Nucleus accumbens (tissue), 56 donors: ENCODE measurements at places on chromosomes 3 and 15.

DNA sequence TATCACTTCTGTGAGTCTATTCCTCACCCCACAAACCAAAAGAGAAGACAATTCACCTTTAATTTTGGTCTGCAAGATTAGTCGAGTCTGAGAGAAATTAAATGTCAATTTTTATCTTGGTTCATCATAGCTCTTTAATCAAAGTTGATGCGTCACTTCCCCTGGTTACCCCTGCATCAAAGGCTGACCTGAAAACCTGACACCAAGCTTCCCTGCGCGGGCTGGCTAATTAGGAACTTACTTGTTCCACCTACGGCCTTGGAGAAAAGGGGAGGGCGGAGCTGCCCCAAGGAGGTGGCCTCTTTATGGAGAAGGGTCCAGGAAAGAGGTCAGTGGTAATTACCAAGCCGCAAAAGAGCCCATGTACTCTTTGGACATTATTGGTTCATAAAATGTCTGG lies 218.4 kb downstream of the ARRDC4 start:
- no peak for DNase-seq

GRCh38 chr3:175111036-175111435 lies 251.9 kb downstream of the NAALADL2 start:
- DNase-seq = no peak

- no peak for DNase-seq
These were observed 3.2 kb downstream of the SETD5 start for GRCh38 chr3:9400616-9401015.

- no peak for DNase-seq
These were observed 2.9 kb upstream of the RPS17 start for GRCh38 chr15:82543160-82543559.

- DNase-seq = no peak
These were observed 45.1 kb downstream of the MUC4 start for GRCh38 chr3:195766671-195767070.

- no peak for DNase-seq
These were observed 9.2 kb upstream of the EIF2B5 start for GRCh38 chr3:184126006-184126405.

DNA sequence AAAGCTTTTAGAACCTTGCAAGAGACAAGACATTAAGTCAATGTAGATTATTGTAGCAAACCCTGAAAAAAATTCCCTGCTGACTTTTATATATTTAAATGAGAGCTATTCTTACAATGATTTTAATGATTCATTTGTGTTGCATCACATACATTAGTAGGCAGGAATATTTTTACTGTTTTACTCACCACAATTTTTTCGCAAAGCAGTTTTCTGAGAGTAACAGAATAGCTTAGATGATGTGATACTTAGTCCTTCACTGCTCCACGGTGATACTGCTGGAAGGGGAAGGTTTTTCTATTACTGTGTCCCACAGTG lies 43.9 kb upstream of the CLRN1 start:
- DNase-seq = no peak

DNA sequence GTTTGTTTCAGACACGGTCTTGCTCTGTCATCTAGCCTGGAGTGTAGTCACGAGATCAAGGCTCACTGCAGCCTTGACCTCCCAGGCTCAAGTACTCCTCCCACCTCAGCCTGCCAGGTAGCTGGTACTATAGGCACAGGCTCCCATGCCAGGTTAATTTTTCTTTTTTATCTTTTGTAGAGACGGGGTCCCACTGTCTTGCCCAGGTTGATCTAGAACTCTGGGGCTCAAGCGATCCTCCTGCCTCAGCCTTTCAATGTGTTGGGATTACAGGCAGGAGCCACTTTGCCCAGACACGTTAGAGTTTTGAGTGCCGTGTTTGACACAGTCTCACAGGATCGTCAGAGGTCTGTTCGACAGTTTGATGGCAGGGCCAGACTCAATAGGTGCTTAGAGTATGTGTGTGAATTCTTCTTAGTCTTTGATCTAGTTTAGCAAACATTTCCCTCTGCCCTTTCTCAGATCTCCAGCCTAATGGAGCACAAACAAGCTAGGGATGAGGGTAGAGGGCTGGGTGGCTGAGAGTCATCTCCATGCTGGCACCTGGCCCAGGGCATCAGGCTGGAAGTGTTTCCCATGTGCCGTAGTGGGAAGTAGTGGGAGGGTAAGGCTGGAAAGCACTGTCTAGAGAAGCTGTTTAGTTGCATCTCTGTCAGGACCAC lies 66.1 kb upstream of the DLG1 start:
- DNase-seq = no peak

- DNase-seq = no peak
These were observed 446.6 kb upstream of the THBS1 start for GRCh38 chr15:39134282-39134681.

- DNase-seq = no peak
These were observed 23.8 kb downstream of the ARHGEF26 start for GRCh38 chr3:154144825-154145465.

GRCh38 chr3:185021256-185021655 lies 131.6 kb downstream of the C3orf70 start:
- no peak for DNase-seq

GRCh38 chr15:81291916-81292522 lies 31.9 kb downstream of the STARD5 start:
- no peak for DNase-seq

DNA sequence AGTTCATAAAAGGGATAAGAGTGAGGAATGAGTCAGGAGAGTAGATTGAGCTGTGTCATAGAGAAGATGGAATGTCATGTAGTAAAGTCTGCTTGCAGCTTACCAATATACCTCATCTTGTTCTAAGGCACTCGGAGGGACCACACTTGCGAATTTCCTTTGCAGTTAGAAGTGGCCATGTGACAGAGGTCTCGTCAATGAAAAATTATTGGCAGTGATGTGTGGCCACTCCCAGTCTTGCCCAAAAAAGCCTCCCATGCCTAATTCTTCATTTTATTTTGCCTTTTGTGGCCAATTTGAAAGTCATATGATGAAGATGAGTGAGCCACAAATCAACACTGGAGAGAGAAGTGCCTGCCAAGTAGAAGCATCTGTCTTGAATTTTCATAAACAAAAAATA lies 465.6 kb upstream of the ZNF385D start:
- no peak for DNase-seq

- DNase-seq = no peak
These were observed 401.2 kb upstream of the C2CD4B start for GRCh38 chr15:62566248-62566647.

DNA sequence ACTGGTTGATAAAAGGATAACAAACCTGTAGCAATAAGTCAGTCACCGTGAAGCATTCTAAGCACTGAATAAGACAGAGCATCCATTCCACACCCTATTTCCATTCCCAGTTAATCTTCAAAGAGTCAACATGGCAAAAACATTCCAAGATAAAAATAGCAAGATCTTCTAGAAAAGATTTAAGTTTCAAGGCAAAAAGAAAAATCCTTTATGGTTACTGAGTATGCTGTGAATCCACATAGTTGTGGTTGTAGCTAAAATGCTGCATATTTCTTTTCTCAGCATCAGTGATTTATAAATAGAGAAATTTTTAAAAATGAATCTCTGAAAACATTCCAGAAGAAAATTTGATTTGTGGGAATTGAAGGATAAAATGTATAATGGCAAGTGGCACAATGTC lies 21.1 kb downstream of the GAP43 start:
- DNase-seq = no peak

- no peak for DNase-seq
These were observed 23.1 kb downstream of the TRPM1 start for GRCh38 chr15:31078471-31078870.

- DNase-seq = no peak
These were observed 22.2 kb downstream of the IQSEC1 start for GRCh38 chr3:13051066-13051465.

DNA sequence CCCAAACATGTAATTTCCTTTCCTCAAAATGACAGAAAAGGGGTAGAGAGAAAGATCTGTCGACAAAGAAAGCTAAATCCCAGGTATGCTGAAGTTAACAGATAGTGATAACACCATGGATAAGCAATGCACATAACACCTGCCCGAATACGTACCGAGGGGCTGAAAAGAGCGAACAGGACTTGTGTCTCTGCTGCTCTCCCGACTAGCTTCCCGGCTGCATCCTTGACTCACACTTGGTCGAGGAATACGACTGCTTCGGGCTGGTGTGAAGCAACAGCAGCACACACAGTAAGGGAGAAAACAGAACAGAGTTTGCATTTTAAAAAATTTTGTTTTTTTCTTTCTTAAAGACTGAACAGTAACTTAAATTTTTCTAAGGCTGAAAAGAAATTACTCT lies 136.4 kb downstream of the CLASP2 start:
- DNase-seq = no peak

DNA sequence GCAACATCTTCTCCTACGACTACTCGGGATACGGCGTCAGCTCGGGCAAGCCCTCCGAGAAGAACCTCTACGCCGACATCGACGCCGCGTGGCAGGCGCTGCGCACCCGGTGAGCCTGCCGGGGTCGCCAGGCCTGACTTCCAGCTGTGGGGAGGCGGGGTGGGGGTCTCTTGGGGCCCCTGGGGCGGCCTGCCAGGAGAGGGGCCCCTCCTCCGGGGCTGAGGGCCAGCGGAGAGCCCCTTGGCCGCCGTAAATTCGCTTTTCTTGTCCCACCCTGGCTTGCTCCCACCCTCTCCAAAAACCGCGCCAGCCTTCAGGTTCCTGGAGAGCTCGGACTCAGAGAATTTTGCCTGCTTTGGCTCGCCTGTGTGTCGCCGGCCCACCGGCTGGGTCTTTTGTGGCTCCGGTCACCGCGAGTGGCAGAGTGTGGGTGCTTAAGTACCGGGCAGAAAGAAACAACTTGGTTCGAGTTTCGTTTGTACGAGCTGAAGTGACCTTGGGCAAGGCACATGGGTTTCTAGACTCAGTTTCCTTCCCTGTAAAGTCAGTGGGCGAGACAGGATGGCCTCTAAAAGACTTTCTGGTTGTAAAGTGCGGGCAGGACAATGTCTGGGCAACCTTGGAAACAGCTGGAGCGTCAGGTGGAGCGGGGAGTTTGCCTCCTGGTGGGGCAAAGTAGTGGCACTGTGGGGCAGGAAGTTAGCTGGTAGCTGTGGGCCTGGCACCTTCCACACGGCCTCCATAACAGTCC lies 976 bp downstream of the ABHD17C start:
- DNase-seq = no peak

DNA sequence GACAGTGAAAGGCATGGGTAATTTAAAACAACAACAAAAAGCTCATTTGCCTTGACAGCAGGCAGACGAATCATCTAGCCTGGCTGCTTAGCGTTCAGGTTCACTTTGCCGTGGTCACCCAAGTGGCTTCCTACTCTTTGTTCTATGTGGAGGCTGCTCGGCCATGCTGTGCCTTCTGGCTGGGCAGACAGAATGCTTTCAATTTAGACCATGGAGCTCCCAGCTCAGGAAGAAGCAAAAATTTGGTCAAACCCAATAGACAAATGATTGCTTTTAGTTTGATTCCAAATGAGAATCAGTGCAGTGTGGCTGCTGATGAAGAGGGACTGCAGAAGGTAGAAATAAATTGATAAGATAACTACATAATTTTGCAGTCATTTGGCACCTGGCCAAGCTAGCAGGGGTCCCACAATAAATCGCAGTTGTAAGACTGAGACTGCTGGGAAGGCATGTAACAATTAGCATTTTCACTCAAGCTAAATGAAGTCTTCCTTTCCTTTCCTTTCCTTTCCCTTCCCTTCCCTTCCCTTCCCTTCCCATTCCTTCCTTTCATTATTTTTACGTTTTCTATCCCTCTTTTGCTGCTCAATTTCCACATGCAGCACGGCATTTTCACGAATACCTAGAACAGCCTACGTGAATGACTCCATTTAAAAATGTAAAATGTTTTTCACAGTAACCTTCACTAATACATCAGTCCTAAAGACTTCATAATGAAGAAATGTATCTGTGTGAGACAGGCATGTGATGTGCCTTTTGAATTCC lies 360.4 kb upstream of the TGFBR2 start:
- DNase-seq = no peak

DNA sequence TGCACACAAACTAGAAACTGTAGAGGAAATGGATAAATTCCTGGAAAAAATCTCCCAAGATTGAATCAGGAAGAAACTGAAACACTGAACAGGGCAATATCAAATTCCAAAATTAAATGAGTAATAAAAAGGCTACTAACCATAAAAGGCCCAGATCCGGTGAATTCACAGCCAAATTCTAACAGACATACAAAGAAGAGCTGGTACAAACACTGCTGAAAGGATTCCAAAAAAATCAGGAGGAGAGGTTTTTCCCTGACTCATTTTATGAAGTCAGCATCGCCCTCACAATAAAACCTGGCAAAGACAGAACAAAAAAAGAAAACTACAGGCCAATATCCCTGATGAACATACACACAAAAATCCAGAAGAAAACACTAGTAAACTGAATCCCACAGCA lies 462.4 kb upstream of the THBS1 start:
- no peak for DNase-seq

DNA sequence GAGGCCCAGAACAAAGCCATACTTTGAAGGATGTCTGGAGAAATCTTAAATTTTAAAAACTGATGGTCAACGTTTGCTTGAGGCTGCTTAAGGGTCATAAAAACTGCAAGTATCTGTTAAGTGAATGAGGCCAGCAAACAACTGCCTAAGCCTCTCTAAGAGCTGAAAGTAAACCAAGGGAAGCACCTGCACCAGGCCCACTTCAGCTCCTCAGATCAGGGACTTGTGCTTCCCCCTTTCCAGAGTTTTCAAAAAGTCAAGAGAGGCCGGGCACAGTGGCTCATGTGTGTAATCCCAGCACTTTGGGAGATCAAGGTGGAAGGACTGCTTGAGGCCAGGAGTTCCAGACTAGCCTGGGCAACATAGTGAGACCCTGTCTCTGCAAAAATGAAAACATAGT lies 9.1 kb downstream of the FBXL22 start:
- DNase-seq = no peak

GRCh38 chr3:187740421-187741399 lies 4.6 kb downstream of the BCL6 start:
- DNase-seq = no peak

DNA sequence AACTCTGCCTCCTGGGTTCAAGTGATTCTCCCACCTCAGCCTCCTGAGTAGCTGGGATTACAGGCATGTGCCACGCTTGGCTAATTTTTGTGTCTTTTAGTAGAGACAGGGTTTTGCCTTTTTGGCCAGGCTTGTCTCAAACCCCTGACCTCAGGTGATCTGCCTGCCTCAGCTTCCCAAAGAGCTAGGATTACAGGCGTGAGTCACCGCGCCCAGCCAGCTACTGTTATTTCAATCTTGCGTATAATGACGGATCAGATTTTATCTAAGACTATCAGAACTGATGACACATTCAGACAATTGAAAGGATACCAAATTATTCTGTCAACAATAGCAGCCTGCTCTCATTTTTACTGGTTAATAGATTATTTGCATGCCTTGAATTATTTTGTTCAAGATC lies 612.2 kb downstream of the ZIC1 start:
- no peak for DNase-seq

- no peak for DNase-seq
These were observed 68.9 kb upstream of the TLE3 start for GRCh38 chr15:70166506-70167087.
